ENCODE measurements at places on chromosomes 5 and 9. TPM values are rescaled to one million over a fixed set of nuclear protein-coding genes. Genes with fewer than 3 reads are reported as not detected.

The FRMD3 gene
- total RNA-seq = 0.33 TPM

The SLC6A7 gene
- not detected for total RNA-seq

- no peak for DNase-seq
These were observed 6.2 kb downstream of the KCNV2 start for GRCh38 chr9:2723376-2724065.

DNA sequence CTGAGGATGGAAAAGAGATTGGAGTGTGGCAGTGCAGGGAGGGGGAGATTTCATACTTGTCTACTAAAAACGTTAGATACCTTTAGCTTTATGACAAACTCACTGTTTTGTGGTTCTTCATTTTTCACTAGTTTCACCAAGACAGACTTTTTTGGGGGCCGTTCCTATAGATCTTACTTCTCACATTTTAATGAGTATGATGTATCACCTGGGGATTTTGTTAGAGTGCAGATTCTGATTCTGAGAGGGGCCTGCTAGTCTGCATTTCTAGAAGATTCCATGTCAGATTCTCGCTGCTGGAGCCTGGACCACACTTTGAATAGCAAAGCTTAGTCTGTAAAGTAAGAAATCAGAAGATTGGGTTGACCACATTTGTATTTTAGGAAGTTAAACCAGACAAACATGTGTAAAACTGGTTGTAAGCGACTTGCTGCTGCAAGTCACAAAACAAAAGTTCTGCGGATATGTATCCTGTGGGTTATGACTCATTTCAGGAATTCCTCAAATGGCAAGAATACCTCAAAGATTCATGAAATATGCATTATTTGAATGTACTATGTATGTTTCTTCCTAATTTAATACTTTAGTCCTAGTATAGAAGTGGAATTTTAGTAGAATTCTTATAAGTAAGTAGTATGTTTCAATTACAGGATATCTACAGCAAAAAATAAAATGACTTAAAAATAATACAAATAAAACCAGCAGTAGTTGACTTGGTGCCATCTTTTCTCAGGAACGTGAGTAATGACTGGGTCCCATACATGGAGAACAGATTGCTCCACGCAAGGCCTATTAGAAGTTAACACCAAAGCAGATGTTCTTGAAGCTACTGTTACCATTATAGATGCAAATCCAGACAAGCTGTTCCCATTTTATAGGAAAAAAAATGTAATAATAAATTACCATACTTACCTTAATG lies 27.8 kb downstream of the NFIL3 start:
- DNase-seq = no peak

DNA sequence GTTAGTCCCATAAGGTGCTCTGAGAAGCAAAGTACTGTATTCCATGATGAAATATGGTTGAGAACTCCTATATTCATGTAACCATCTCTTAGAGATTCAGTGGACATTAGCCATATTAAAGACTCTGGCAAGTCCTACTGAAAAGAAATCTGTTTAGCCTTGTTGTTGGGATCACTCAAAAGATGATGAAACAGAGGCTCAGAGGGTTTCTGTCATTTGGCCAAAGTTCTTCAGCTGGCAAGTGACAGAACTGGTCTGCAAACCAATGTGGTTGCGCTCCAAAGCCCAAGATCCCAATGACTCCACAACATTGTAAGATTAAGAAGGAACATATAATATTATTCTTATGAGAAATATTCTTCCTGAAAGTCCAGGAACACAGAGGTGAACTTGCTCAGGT lies 462.9 kb downstream of the ACTL7B start:
- DNase-seq = no peak

GRCh38 chr5:124060413-124061067 lies 548.6 kb downstream of the CSNK1G3 start:
- DNase-seq = no peak

DNA sequence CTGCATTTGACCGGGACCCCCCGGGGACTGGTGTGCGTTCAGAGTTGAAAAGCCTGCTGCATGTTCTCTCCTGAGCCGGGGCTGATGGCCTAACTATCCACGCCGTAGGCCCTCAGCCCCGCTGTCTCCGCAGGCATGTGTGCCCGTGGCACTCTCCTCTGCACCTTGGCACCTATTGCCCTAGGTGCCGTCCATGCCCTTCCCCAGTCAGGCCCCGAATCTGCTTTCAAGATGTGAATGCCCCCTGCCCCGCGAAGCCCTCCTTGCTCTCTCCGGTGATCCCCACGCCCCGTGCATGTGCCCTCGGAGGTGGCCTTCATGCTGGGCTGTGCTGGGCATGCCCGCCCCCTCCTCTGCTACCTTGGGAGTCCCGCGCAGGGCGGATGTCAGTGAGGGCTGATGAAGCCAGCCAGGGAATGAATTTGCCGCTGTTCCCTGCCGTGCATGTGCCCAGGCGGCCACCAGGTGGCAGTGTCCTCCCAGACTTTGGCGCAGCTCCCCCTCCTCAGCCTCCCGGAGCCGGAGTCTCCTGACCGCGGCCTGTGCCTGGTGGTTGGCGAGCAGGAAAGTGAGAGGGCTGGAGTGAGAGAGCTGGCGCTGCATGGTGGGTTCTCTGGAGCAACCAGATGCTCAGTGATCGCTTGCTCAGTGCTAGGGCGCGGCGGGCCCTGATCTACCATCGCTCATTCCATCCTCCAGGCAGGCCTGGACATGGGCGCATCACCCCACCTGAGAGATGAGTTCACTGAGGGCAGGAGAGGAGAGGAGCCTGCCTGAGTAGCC lies 112.9 kb upstream of the LMX1B start:
- DNase-seq = peak; percentile 70

DNA sequence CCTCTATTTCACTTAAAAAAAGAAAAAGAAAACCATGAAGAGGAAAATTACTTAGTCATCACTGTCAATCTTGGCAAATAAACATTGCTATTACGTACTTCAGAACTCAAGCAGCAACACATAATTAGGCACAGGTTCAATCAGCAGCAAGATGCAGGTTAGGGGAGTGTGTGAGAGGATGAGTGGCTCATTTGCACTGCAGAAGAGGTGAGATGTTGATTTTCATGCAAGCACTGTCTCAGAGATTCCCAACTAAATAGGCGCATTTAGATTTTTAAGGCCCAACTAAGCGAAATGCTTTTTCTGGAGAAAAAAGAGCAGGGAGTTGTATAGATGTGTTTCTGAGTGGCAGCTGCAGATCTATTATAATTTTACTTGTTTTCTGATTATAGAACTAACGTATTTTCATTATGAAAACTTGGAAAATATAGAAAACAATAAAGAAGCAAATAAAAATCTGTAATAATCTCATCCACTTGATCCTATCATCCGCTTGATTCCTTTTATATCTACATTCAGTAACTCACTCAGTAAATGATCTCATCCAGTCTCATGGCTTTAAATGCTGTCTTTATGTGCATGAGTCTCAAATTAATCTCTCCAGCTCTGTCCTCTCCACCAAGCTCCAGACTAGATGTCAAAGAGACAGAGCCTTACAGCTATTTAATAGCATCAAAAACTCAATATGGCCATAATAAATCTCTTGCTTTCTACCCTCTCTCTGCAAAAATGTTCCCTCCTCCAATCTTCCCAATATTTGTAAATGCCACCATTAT lies 162.5 kb downstream of the ZNF462 start:
- no peak for DNase-seq

GRCh38 chr5:63596254-63596653 lies 366.0 kb downstream of the HTR1A start:
- no peak for DNase-seq

DNA sequence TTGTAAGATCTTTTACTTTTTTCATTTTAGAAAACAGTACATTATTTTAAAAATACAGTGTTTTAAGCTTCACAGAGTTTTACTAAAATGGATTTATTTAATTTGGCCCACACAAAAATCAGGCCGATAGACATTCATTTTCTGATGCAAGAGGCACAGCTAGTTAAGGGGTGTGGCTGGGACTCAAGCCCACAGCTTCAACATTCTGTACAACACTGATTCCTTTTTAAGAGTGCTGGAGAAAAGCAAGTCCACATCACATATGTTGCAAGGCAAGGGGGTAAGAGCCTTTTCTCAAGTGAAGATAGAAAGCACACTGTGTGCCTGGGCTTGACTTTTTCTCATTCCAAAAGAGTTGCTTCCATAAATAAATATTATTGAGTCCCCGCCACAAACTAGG lies 195.9 kb downstream of the RFK start:
- no peak for DNase-seq

DNA sequence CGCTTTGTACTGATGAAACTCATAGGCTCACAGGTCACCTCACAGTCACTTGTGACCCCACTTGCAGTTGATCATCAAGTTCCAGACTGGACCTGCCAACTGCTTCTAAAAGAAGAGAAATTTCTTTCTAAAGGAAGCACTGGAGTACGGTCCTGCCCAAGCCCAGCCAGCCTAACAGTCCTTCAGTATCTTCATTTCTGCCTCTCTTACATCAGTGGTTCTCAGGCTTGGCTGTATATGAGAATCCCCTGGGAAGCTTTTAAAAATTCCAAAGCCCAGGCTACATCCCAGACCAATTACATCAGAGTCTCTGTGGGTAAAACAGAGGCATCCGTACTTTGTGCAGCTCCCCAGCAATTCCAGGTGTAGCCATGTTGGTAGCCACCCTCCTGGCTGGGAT lies 282.1 kb downstream of the NFIB start:
- no peak for DNase-seq

Measured in CD8-positive, alpha-beta T cell (primary cell).